ENCODE measurements at places on chromosomes 1 and 21. TPM values are rescaled to one million over a fixed set of nuclear protein-coding genes. Genes with fewer than 3 reads are reported as not detected.

The IFI44 gene
- 24.3 TPM for total RNA-seq

DNA sequence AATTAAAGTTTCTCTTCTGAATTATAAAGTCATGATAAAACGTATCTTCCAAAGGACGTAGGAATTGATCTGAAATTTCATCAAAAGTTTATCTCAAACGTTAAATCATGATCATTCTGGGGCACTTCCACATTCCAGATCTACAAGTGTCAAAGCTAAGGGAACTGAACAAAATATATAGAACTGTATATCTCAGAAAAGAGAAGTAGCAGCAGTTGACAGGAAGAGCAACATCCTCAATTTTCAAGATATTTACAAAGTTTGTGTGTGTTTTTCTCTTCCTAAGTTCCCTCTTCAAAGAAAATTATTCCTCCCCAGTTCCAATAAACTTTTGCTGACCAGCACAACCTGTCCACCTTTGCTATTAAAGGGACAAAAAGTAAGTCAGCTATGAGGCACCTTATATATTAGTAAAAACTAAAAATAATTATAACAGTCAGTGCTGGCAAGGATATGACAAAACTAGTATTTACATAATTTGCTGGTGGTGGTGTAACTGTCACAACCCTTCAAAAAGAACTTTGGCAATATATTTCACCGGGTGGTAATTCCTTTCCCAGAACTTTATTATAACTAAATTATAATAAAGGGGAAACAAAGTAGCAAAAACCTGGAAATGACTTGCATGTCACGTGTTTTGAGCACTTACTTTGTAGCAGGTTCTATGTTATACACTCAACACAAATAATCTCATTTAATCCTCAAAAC, 38.5 kb upstream of the EYA3 start:
- no peak for DNase-seq

DNA sequence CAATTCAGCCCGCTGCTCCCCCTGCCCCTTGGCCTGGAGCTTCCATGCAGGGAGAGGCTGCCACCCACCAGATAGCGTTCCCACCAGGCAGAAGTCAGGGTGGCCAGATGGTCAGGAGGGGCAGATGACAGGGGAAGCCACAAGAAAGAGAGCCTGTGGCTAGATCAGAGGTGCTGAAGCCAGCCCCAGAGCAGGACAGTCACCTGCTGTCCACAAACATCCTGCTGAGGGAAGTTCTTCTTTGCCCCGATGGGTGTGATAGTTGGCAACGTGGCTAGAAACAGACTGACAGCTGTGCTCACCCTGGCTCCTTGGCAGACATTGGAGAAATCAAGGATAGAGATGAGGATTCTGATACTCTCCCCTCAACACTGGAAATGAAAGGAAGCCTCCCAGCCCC, 27.2 kb upstream of the SRP9 start:
- DNase-seq, result no peak

DNA sequence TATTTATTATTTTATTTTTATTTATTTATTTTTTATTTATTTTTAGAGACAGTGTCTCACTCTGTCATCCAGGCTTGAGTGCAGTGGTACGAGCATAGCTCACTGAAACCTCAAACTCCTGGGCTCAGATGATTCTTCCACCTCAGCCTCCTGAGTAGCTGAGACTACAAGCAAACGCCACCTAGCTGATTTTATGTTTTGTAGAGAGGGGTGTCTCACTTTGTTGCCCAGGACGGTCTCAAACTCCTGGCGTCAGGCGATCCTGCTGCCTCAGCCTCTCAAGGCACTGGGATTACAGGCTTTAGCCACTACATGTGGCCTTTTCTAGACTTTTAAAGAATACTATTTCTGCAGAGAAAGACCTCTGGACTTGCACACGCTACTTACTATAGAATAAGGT, 61.3 kb upstream of the C1orf53 start:
- DNase-seq, result no peak

DNA sequence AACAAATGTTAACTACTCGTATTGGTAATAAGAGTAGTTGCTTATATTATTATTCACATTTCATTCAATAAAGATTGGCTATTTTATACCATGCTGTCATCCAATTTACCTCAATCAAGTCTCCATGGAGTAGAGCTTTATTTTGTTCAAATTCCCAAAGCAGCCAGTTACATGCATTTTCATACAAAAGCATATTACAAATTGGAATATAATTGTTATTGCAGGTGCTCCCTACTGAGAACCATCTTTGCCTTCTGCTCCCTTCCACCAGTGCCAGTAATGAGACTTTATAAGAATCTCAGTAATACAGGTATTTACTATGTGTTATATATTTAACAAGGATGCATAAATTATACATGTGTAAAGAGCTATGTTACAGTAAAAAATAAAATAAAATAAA, 54.2 kb downstream of the FOXJ3 start:
- no peak for DNase-seq

DNA sequence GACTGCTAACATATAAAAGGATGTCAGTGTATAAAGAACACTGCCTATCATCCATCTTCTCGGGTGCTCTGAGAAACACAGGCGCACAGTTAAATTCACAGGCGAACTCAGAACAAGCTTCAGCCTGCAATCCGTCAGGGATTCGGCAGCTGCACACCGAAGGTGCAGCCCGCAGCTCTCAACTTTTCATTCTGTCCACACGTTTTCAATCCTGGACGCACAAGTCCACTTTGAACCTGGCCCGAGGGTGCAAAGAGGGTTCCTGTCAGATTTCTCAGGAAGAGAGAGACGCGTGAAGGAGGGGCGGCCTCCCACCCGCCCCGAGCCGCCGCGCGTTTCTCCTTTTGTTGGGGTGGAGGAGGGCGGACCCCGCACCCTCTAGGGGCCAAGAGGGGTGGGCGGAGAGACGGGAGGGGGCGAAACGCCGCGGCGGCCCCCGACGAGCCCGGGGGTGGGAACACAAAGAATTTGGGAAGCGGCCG, 724 bp downstream of the DOCK7 start:
- no peak for DNase-seq

DNA sequence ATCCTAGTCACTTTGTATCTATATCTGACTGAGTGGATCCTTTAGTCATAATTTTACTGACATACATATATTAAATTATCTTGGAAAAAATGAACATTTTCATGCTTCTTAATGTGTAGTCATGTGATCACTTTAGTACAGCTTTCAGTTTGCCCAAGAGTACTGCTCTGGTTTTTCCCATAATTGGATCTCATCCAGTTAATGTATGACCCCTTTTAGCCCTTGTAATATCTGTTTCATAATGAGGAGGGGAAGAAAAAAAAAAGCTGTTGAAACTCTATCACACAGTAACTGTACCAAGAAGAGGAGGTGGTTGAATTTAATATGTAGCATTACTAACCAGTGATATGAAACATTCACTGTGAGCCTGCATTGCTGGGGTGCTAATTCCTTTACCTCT, 328.7 kb downstream of the PTPRC start:
- DNase-seq, result no peak

- DNase-seq, result no peak
Observed at GRCh38 chr1:7120863-7121621, 335.8 kb downstream of the CAMTA1 start.

The LRRC38 gene
- total RNA-seq, result not detected

DNA sequence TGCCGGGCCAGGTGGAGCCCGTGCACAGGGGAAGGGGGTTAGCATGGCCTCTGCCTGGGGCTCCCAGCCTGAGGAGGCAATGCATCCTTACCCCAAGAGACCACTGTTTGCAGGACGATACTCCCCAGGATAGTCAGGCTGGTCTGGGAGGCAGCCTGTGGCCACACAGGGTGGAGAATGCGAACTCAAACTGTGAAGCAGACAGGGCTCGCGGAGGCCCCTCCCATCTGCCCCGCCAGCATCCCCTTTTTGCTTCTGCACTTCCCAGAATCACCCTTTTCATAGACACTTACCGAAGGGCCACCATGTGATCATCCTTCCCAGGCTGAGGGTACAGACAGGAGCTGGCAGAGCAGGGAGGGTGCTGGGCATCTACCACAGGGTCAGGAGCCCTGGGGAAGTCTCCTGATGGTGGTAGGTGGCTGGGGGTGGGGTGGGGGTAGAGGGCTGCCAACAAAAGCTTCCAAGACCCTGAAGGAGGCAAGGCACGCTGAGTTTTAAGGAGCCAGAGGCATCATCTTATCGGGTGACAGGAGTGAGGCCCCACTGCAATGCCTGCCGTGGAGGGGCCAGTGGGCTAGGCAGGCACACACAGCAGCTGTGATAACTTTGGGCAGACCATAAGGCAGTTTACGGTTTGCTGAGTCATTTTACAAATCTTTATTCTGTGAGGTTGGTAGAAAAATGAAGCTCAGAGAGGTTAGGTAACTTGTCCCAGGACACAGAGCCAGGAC, 31.3 kb upstream of the BTG2 start:
- no peak for DNase-seq

GRCh38 chr1:104125266-104125665, 375.6 kb downstream of the AMY1C start:
- no peak for DNase-seq

The OMA1 gene
- 33.6 TPM for total RNA-seq

The TDRD5 gene
- not detected for total RNA-seq
